ENCODE measurements at places on chromosomes 1 and 21.
A peak's percentile ranks its signal among the peaks of the same experiment; 100 is the strongest.

GRCh38 chr1:44405798-44406736, 1.0 kb downstream of the RNF220 start:
- peak; percentile 37 for DNase-seq

GRCh38 chr1:189405419-189405818, 1072.2 kb downstream of the BRINP3 start:
- DNase-seq = peak; percentile 76

GRCh38 chr1:25677193-25677773, 60.7 kb downstream of the MAN1C1 start:
- no peak for DNase-seq

DNA sequence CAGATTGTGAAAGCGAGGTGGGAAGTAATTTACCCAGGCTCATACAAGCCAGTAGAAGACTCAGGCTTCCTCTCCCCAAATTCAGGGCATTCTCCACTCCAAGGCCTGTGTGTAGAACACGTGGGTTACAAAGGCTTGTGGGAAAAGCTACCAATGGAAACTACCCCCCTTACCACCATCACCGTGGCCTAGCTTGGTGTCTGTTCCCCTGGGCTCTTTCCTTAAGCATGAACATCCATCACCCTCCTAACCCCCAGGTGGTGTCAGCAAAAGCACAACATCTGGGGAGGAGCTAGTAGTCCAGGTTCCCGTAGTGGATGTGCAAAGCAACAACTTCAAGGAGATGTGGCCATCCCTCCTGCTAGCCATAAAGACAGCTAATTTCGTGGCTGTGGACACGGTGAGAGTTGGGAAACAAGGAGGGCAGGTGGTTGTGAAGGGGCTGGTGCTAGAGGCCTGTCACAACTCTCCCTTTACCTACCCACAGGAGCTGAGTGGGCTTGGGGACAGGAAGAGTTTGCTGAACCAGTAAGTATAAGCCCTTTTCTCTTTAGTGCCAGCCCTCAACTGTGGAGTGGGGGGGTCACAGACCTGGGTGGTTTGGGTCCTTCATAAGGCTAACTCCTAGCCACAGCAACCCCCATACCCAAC, 701 bp upstream of the MUTYH start:
- DNase-seq = peak; percentile 43

DNA sequence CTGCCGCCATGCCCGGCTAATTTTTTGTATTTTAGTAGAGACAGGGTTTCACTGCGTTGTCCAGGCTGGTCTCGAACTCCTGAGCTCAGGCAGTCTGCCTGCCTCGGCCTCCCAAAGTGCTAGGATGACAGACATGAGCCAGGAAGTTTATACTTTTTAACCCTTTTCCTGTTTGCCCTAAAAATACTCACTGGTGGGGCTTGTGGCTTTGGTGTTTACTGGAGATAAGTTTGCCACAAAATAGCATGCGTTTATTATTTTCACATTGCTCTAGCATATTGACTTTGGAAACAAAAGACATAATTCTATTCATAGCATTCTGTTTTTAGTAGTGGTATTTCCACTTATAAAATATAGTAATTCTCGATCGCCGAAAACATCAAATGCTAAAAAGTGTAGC, 19.8 kb upstream of the GTF2B start:
- no peak for DNase-seq

DNA sequence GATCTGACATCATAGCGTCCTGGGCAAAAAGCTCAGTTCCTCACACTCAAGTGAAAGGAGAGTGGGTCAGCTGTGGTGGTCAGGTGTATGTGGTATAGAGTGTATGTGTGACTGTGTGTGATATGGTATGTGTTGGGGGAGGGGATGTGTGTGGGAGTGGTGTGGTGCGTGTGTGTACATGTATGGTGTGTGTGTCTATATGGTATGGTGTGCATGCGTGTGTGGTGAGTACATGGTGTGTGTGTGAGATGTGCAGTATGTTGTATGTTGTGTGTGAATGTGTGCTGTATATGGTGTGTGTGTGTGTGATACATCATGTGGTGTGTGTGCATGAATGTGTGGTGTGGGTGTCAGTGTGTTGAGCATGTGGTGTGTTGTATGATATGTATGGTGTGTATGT, 20.9 kb downstream of the FAM3B start:
- DNase-seq = no peak

DNA sequence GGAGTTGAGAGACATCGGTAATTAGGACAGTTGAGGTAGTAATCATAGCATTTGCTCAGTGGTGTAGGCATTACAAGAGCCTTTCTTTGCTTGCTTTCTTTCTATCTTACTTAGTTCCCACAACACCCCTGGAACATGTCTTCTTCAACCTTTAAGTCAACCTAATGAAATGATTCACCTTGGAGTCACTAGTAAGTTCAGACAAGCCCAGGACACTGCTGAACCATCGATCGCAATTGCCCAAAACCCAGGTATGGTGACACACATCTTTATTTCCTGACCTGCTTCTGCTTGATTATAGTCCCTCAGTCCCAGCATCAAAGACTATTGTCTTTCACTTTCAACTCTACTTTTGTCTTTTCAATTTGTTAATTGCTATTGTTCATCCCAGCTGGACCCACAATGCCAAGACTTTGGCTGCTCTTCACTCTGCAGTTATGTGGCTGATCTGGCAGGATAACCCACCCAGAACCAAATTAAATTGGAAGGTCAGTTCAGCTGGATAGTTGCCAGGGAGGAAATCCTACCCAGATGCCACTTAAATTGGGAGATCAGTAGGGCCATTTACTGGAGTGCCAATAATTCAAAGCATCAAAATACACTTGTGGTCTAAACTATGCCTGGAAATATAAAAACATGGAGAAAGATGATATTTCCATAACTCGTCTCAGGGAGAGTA, 272.9 kb downstream of the RWDD3 start:
- no peak for DNase-seq

GRCh38 chr1:158687037-158687436, 522 bp upstream of the SPTA1 start:
- no peak for DNase-seq
